ENCODE measurements at places on chromosomes 16 and 17.
A peak's percentile ranks its signal among the peaks of the same experiment; 100 is the strongest.

- no peak for DNase-seq
Observed at GRCh38 chr17:38536661-38537060, 69.1 kb downstream of the SRCIN1 start.

DNA sequence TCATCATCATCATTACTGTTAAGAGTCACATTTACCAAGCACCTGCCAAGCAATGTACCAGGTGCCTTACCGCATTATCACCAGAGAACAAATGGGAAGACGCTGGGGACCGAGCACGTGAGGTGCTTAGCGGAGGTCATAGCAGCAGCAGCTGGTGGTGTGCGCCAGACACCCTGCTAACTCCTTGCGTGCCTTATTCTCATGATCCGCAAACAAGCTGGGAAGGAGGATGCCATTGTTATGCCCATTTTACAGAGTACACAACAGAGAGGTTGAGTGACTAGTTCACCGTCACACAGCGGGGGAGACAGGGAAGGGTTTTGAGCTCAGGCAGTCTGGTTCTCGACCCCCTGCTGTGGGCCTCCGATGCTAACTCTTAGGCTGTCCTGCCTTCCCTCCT lies 7.3 kb downstream of the ATP2A3 start:
- DNase-seq, result no peak

GRCh38 chr17:40062329-40063186 lies at the start of gene THRA:
Gene THRA (plus strand): TSS chr17:40062965. CDS start chr17:40074489, 11,524 bp downstream.
- DNase-seq, result peak; percentile 44

DNA sequence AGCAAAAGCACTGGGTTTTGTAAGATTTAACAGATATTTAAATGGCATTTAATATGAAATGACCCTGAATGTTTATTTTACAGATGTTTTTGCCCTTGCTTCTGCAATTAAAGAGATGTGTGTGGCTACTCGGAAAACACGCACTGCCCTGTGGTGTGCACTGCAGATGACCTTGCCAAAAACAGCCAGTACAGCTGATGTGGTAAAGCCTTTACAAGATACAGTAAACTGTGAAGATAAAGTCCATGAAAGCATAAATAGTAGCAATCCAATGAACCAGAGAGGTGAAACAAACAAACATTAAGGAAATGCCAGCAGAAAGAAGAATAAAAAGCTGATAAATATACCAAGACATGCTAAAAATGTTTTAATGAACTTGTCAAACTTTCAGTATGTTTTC lies 15.7 kb downstream of the CCDC43 start:
- DNase-seq, result no peak

- DNase-seq, result no peak
Observed at GRCh38 chr16:84324434-84325262, 30.0 kb downstream of the WFDC1 start.

- DNase-seq, result no peak
Observed at GRCh38 chr16:6964679-6965078, 368.0 kb upstream of the RBFOX1 start.

GRCh38 chr17:60311936-60312335 lies 80.0 kb downstream of the USP32 start:
- no peak for DNase-seq

- no peak for DNase-seq
Observed at GRCh38 chr17:77506371-77506991, 365.7 kb downstream of the SEC14L1 start.

DNA sequence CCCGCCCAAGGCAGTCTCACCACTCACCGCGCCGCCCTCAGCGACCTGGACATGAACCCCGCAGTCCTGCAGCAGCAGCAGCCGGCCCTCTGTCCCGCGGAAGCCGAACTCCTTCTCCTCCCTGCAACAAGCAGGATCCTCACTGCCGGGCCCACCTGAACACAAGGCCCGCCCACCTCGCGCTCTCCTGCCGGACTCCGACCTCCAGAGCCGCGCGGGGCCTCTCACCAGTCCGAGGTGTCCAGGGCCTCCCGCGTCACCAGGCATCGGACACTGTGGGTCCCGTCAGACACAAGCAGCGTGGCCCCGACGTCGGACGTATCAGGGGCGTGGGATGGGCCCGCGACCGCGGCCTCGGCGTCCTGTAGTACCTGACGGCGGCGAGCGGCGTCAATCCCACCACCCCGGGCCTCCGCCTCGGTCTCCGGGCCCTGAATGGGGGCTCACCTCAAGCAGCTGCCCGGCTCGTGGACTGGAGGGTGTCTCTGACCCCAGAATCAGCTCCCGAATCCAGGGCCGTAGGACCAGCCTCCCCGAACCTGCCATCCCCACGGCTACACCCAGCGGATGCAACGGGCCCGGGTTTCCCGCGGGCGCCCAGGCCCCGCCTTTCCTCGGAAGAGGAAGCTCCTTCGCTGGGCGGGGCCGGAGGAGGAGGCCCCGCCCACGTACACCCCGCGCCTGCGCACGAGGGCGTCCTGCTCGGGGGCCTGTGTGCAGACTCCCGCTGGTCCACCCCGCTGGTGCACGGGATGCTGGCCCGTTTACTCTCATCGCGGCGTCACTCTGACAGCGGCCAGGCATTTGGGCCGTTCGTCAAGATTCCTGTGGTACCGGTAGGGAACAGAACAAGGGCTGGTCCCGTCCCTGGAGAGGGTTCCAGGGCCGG lies at the start of gene ACD:
Gene ACD, minus strand, starts transcription at position 586 of the 889 bp plus-strand sequence. Its CDS starts 40 bp downstream, at position 546.
- peak; percentile 91 for DNase-seq

DNA sequence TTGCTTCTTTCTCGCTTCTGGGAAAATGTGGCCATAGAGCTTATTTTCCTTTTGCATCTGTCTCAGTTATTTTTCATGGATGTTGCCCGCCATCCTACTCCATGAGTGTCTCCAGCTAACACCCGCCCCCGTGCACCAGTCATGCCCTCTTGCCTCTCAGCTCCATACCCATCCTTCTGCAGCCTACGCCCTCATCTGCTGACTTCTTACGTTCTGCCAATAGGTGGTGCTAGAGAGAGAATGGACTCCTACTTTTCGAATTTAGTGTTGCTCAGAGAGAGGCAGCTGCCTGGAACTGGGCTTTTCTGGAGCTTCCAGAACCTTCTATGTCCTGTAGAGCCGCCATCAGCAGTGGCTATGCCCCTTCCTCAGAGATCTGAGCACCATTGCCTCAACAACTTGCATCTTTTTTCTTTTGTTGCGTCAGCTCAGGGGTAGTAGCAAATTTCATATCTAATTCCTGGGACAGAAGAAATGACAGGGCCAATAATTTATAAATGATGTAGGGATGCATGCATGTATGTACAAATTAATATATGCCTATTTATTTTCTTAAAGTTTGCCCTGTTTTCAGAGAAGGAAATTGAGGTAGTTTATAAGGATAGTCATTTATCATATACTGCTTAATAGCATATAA lies 119.7 kb upstream of the MYOCD start:
- no peak for DNase-seq

DNA sequence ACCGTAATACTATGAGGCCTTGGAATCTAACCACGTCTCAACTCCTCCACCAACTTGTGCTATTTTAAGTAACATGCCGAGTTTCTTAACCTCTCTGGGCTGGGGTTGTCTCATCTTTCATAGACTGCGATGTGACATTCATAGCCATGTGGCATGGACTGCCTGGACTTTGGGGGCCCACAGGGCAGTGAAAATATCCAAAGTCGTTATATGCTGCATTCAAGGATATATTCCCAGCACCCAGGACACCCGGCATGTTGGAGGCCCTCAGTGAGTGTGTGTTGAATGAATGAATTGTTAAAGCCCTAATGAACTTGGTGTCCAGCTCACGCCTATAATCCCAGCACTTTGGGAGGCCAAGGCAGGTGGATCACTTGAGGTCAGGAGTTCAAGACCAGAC lies 203.1 kb downstream of the CBLN1 start:
- no peak for DNase-seq

- DNase-seq, result peak; percentile 22
Observed at GRCh38 chr17:79559111-79559887, 51.6 kb downstream of the RBFOX3 start.

DNA sequence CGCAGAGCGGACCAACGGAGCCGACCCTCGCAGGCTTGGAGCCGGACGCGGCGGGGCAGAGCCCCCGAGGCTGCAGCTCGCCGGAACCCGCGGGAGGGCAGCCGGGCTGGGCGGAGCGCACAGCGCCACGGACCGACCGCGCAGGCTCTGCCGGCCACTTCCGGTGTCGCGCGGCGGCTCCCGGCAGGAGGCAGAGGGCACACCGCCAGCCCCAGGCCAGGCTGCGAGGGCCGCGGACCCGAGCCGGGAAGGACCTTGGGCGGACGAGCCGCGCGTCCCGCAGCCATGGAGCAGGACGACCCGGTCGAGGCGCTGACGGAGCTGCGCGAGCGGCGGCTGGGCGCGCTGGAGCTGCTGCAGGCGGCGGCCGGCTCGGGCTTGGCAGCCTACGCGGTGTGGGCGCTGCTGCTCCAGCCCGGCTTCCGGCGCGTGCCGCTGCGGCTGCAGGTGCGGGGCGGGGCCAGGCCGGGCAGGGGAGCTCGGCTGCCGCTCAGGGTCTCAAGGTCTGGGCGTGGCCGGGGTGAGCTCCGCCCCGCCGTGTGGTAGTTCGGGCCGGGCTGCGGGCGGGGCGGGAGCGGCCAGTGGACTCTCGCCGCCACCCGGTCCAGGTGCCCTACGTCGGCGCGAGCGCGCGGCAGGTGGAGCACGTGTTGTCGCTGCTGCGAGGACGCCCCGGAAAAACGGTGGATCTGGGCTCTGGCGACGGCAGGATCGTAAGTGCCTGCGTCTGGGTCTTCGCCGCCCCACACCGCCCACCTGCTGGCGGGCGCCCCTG lies at the start of gene ANTKMT:
Gene ANTKMT, plus strand, starts transcription at position 157 of the 775 bp plus-strand sequence. Its CDS starts 129 bp downstream, at position 286.
- DNase-seq, result peak; percentile 80

DNA sequence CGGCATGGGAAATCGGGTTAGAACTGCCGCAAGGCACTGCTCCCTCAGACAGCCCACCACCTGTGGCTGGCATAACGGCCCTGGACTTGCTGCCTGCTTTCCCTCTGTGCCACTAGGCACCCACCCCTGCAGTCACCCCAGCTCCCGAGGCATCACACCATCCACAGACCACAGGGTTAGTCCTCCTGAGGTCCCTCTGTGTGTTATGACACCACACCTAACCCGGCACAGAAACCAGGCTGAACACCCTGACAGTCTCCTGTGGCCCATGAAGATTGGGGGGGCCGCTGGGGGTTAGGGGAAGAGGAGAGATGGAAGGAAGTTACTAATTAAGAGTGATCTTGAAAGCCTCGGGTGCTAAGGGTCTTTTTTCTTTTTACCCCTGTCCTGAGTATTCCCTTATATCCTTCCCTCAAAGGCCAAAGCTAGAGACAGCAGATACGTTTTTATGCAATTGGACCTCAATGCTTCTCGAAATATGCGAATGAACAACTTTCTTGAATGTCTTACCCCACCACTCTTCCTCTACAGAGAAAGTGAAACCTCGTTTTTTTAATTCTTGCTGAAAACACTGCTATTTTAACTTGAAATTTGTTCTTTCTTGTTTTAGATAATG lies 7.0 kb downstream of the CYTH1 start:
- no peak for DNase-seq

- no peak for DNase-seq
Observed at GRCh38 chr16:21197112-21197511, 14.3 kb downstream of the ZP2 start.

DNA sequence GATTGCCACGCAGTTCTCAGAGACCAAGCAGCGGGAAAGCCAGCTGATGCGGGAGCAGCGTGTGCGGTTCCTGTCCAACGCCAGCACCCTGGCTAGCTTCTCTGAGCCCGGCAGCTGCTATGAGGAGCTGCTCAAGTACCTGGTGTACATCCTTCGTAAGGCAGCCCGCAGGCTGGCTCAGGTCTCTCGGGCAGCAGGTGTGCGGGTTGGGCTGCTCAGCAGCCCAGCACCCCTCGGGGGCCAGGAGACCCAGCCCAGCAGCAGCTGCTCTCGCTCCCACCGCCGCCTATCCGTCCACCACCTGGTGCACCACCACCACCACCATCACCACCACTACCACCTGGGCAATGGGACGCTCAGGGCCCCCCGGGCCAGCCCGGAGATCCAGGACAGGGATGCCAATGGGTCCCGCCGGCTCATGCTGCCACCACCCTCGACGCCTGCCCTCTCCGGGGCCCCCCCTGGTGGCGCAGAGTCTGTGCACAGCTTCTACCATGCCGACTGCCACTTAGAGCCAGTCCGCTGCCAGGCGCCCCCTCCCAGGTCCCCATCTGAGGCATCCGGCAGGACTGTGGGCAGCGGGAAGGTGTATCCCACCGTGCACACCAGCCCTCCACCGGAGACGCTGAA lies 15.2 kb downstream of the CACNA1G start:
- DNase-seq, result no peak

GRCh38 chr17:61972311-61972710 lies 44.5 kb upstream of the INTS2 start:
- DNase-seq, result no peak

DNA sequence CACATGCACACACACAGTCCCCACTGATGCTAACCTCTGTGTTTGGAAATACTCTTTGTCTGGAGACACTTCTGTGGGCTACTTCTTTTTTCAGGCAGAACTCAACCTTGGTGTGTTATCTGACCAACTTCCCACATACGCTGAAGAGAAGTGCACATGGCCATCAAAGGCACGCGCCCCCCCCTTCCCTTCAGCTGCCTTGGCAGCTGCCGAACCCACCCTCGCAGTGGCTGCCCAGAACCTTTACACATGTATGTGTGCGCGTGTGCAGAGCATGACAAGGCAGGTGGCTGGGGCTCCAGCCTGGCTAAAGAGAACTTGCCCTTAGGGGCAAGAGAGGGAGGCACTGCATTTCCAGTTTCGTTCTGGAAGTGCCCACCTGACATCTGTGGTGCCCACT lies 3.9 kb downstream of the RAPGEFL1 start:
- DNase-seq, result no peak

GRCh38 chr16:66484453-66485213 lies 57.5 kb downstream of the BEAN1 start:
- DNase-seq, result no peak

GRCh38 chr17:62718429-62718828 lies 89.7 kb downstream of the MARCHF10 start:
- DNase-seq, result no peak

DNA sequence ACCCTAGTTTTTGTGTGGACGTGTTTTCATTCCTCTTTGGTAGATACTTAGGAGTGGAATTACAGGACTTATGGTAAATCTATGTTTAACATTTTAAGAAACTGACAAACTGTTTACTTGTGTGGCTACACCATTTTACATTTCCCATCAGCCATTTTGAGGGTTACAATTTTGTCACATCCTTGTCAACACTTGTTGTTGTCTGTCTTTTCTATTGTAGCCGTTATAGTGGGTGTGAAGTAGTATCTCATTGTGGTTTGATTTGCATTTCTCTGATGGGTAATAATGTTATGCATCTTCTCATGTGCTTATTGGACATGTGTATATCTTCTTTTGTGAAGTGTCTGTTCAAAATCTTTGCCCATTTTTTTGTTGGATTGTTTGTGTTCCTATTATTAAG lies 4.5 kb downstream of the FTO start:
- DNase-seq, result no peak

Measured in caudate nucleus (tissue), 63 donors.